Activated T-cell treated with anti-CD3 and anti-CD28 coated beads, Interleukin-2, amount 50 U/mL, for 72 hours (primary cell): ENCODE measurements at places on chromosomes 2 and 18.

GRCh38 chr18:67771271-67771670, 254.8 kb upstream of the DSEL start:
- DNase-seq = no peak

- no peak for DNase-seq
Measured at GRCh38 chr2:203775684-203776083, 69.2 kb downstream of the CD28 start.

GRCh38 chr18:44536046-44536445, 144.6 kb upstream of the SETBP1 start:
- no peak for DNase-seq

DNA sequence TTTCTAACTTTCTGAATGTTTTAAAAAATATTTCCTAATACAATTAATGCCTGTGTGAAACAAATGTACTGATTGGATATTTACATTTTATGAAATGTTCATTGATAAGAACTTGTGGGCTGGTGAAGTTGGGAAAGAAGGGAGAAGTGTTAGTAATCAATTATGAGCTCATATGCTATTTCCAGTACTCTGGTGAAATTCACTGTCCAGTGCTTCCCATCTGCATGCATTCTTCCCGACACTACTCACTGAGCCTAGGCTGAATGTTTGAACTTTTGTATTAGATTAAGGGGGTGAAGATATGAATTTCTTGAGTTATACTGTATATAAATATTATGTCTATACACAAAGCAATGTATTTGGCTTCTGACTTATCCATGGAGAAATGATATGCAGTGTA, 36.0 kb downstream of the SKA1 start:
- no peak for DNase-seq

GRCh38 chr2:181178823-181179412, 198.5 kb downstream of the UBE2E3 start:
- peak; percentile 38 for DNase-seq

GRCh38 chr2:188378371-188378950, 86.8 kb downstream of the GULP1 start:
- no peak for DNase-seq

DNA sequence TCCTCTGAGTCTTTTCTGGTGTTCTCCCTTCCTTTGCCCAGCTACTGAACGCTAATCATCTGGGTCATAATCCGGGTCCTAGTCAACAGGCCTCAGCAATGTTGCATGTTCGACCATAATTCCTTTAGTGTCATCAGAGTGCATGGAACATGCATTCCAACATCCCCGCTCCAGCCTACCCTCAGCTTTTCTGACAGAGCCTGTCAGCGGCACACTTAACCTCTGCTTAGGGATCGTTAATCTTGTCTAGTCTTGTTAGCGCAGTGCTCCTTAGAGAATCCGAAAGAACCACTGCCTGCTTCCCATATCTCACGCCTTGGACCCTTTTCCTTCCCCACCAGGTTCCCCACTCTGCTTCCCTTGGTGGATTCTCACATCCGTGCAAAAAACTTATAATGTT, 767.9 kb upstream of the ID2 start:
- no peak for DNase-seq

- DNase-seq = no peak
Measured at GRCh38 chr18:22988208-22988607, 55.1 kb downstream of the RBBP8 start.

DNA sequence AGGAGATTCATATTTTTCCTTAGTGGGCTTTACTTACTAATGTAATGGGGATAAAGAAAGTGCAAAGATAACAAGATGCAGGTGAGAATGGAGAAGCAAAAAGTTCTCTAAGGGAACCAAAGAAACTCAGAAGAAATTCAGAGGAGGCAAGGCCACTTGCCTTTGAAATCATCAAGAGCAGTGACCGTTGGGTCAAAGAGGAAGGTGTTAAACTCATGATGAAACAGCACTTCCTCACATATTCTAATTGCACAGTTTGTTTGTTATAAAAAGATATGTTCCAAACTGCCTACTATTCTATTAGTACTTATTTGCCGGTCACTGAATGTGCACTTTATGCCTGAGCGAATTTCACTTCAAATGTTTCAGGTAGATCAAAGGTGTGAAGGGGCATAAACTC, 975.1 kb downstream of the BCL11A start:
- no peak for DNase-seq
